ENCODE measurements at places on chromosomes 2 and 18.

DNA sequence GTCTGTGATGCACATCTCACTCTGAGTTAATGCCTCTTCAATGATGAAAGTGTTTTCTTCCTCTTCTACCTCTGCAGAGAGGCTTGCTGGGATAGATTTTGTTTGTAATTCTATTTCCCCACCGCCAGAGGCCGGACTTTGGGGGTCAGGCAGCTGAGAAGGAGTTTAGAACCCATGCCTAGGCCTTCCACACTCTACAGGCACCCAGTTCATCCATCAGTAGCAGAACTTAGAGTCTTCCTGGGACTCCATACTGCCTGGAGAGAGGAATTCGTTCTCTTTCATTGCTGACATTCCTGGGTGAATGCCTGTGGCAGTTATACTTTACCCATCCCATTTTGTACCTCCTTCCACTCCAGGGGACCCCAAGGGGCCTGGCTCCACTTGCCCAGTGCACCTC, 9.1 kb downstream of the TPRKB start:
- DNase-seq, result no peak

DNA sequence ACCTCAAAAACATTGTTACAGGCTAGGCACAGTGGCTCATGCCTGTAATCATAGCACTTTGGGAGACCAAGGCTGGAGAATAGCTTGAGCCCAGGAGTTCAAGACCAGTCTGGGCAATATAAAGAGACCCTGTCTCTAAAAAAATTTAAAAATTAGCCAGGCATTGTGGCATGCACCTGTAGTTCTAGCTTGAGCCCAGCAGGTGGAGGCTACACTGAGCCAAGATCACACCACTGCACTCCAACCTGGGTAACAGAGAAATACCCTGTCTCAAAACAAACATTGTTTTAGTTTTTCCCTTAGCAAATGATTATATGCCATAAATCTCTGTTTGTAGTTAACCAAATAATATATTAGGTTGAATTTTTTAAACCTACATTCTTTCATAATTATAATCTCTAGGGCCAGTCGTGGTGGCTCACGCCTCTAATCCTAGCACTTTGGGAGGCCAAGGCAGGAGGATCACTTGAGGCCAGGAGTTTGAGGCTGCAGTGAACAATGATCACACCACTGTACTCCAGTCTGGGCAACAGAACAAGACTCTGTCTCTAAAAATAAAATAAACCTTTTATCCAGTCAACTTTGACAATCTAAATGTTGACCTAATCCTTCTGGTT, 13.3 kb upstream of the CYP20A1 start:
- DNase-seq, result no peak

DNA sequence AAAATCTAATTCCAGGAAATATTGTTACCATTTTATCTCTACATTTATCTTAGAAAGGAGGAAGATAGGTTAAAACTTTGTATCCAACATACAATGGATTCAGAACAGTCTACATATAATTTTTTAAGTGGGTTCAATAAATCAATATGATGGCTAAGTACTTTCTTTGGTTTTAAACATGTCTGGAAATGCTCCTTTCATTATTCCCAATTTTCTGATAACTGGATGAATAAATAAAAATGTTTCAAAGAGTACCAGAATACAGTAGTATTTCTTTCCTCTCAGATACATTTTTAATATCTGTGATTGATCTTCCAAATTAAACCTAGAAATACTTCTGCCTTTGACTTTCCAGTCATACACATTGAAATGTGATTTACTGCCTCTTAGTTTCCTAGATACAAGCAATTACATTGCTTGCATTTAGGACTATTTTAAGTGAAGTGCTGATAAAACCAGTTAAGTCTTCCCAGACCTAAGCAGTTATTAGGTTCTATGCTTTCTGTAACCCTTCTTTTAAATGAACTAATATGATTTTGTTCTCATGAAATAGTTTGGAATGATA, 283.5 kb downstream of the CCDC178 start:
- DNase-seq, result no peak

GRCh38 chr2:20223407-20224163, 1.3 kb downstream of the SDC1 start:
- no peak for DNase-seq

DNA sequence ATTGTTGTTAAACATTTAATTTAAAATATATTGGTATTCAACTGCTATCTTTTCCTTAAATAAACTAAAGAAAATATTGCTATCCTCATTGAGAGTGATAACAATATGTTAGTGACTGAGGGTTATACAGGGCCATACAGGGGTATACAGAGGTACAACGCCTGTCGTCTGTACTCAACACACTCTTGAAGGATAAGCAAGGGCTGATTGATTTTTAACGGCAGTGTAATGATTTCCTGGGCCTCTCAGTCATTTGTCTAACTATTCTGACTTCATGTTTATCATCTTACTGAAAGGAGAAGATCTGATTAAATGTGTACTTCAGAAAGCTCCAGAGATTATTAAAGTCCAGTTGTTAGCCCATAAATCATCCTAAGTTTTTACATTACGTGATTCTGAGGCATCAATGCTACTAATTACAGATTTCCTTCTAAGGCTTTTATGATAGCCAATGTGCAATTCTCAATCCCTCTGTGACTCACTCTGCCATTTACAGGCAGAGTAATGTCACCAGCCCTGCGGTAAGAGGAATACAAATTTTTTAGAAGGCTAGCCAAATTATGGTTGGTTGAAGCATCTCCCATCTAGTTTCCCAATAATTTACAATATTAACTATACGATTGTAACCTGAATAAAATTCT, 893.0 kb upstream of the CHAC2 start:
- DNase-seq, result no peak

DNA sequence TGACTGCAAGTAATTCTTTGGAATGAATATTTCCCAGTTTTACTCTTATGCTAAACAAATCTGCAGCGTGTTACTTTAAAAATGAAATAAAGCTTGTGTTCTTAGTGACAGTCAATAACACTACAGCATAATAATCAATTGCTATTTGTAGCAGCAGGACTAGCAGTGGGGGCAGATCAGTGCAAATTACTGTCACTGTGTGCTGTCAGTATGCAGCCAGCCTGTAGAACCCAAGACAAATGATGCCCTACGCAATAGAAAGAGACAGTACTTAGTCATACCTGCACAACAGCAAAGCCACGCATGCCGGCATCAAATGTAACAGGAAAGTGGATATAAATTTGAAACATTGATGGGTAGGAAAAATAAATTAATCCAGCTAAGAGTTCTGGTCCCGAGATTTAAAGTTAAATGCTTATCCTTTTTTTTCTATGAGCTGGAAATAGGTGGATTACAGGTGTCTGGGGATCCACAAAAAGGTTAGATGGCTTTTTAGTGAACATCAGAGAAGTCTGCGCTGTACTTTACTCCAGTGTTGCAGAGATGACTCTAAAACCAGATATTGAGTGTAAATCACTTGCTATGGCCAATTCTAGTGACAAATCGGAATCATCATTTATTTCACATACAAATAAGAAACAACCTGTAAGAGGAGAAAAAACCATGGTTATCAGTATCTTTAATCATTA, 812.4 kb upstream of the ZEB2 start:
- no peak for DNase-seq

GRCh38 chr2:62529758-62530157, 23.8 kb upstream of the TMEM17 start:
- no peak for DNase-seq

- no peak for DNase-seq
Measured at GRCh38 chr2:74347742-74348141, 4.5 kb upstream of the SLC4A5 start.

GRCh38 chr2:60567919-60568768, 14.7 kb upstream of the BCL11A start:
- DNase-seq, result no peak

GRCh38 chr18:21196426-21196825, 45.6 kb upstream of the GREB1L start:
- DNase-seq, result no peak

DNA sequence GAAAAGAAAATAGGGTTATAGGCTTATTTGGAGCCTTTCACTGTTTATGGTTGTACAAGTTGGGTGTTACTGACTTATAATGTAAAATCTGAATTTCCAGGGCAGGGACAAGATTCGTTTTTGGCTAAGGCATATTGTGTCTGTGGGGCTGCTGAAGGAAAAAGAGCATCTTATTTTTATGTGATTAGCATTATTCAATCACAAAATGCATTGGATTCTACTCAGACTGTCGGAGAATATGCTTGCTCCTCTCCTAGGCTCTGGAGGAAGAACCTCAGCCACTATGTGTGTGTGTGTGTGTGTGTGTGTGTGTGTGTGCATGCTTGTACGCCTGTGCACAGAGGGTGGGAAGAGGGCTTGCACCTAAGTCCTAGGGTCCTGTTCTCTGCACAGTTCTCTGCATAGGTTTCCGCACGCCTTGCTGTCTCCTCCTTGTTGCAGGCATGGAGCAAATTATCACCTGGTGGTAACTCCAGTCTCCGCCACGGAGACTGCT, 44.3 kb downstream of the AGAP1 start:
- no peak for DNase-seq

DNA sequence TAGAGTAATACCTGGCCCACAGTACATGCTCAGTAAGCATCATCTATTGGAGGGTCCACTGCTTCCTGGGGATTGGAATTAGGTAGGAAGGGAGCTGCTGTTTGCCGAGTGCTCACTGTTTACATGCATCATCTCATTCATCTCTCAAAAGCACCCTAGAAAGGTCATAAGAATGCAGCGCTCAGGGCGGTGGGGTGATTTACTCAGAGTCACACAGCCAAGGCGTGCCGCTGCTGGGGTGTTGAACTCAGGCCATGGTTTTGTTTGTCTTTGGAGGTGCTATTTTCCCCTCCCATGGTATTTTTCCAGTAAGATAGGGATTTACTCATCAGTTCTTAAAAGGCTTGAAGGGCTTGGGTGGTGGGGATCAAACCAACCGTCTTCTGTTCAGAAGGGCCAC, 227.5 kb downstream of the LDLRAD4 start:
- no peak for DNase-seq

GRCh38 chr2:178732913-178733312, 74.3 kb downstream of the TTN start:
- no peak for DNase-seq

GRCh38 chr18:3061581-3062312, 48.8 kb upstream of the LPIN2 start:
- no peak for DNase-seq

DNA sequence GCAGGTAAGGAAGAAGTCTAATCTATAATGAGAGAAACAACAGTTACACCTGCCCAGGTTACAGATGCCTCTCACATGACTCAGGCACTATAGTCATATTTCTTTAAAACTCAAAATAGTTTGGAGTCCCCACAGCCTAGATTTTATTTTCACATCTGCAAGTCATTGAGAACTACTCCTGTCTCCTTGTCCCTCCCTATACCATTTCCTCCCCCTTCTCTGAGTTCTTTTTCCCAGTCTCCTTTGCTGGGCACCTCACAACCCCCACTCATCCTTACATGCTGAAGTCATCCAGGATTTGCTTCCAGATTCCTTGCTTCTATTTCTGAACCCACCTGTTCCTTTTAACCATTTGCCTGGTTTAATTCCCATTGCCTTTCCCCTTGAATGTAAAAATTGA, 73.1 kb upstream of the KCNE4 start:
- DNase-seq, result no peak

DNA sequence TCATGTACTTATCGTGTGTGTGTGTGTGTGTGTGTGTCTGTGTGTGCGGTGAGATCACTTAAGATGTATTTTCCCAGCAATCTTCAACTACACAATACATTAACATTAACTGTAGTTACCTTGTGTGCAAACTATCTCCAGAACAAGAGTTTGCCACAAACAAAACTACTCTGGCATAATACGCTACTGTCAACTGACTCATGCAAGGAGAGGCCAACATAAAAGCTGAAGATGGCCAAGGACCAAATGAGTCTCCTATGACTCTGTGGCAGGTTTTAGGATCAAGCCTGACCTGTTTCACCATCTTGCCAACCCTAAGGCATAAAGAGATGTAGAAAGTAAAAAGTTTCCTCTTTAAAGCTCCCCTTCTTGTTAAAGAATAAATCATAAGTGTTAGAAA, 20.1 kb downstream of the CYB5A start:
- DNase-seq, result no peak

DNA sequence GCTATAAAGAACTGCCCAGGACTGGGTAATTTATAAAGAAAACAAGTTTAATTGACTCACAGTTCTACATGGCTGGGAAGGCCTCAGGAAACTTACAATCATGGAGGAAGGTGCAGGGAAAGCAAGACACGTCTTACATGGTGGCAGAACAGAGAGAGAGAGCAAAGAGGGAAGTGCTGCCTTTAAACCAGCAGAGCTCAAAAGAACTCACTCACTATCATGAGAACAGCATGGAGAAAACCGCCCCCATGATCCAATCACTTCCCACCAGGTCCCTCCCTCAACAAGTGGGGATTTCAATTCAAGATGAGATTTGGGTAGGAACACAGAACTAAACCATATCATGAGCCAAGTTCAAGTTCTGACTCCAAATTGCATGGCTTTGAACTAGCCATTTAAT, 62.8 kb upstream of the PPP1CB start:
- DNase-seq, result no peak

DNA sequence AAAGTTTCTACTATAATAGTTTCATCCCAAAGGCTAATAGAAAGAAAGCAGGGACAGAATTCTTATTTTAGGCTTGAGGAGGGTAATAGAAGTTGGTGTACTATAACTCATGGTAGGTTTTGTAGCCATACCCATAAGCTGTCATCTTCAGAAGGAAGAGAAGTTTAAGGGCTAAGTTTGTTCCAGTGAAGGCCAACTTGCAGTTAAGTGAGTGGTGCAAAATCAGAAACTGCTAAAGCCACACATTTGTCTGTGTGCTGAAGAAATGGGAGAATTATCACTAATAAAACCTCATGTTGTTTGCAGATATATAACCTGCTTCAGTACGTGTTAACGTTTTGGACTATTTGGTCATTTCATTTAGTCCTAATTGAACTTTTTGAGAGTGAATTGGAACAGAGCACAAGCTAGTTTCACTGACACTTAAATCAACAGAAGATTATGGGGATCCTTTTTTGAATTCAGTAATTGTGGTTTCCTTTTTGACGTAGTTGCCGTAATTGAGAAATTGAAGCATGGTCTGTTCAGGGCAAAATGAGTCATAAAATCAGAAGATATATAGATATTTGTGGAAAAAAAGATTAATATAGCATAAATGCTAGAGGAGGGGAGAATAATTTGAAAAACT, 69.1 kb downstream of the PHLPP1 start:
- DNase-seq, result no peak

GRCh38 chr18:79825913-79826312, 28.2 kb downstream of the KCNG2 start:
- DNase-seq, result no peak

GRCh38 chr18:9421901-9422327, 53.4 kb upstream of the RALBP1 start:
- DNase-seq, result no peak

DNA sequence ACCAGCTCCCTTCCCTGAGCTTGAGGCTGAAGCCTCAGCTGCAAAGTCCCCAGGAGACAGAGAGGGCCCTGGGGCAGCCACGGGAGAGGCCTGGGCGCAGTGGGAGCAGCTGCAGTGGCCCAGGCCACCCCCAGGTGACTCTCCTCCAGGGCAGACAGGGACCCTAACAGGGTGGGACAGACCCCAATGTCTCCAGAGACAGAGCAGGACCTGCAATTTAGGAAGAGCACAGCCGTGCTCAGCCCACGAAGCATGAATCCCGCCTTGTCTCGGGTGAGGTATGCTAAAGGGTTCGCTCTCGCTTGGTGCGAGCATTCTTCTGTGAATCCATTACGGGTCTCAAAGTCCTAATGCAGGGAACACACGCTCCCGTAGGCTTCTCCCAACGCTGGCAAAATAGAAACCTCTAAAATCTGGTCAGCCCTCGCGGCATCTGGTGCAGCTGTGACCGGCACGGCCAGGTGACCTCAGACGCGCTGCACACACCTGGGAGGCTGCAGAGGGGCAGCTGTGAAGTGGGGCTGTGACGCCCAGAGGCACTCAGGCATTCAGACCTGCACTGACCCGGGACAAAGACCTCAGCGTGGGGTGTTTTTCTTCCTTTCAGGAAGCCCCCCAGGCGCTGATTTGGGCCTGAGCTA, 12.6 kb downstream of the MBP start:
- DNase-seq, result no peak
